ENCODE measurements at places on chromosomes 7 and 10.
A peak's percentile ranks its signal among the peaks of the same experiment; 100 is the strongest.

GRCh38 chr10:123637326-123637880 is 28.8 kb upstream of the GPR26 start:
- peak; percentile 72 for DNase-seq

- DNase-seq: no peak
Measured at GRCh38 chr7:127525866-127526480, 59.4 kb downstream of the GCC1 start.

DNA sequence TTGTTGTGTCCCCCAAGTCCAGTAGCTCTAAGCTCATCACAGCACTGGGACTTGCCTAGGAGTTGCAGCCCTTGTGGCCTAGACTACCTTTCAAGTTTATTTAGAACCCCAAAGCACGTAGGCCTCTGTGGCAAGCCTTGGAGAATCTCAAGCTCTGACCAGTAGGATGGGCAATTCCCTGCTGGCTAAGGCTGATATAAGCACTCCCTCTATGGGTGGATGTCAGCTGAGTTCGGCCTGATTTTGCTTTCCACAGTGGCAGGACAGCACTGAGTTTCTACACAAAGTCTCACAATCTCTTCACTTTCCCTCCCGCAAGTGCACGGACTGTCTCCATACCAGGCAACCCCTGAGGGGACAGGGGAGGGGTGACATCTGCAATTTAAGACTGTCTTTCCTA is 886.4 kb upstream of the LRRN3 start:
- DNase-seq: no peak

DNA sequence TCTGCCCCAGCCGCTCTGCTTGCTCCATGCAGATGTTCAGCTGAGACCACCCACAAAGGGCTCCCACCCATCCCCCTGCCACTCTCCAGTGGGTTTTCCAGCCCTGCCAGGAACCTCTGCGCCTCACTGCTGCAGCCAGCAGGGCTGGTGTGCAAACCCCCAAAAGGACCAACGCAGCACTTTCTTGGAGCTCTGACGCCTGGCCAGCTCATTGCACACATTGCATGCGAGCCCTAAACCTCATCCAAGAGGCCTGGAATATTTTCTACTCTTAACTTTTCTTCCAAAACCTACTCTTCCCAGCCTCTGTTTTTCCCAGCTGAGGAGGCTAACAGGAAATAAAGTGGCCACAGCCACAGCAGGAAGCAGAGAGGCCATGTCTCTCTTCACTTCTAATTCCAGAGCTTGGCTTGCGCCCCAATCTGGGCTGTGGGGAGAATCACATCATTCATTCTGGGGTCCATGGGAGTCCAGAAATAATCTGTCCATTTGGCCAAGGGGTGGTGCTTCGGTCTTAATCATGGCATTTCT is 4.6 kb upstream of the FAM170B start:
- peak; percentile 47 for DNase-seq

DNA sequence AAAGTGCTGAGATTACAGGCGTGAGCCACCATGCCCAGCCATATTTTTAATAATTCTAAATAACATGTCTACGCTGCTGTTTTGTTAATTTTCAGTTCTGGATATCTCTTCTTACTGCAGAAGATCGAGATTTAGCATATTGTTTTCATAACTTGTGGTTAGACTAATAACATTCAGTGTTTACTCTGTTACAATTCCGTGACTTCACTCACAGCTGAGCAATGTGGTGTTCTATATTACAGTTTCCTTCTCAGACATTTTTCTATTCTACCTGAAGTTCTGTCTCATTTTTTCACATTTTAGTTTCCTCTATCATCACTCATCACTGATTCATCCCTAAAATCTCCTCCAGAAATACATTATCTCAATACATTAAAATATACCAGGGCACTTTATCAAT is 10.9 kb downstream of the RNF32 start:
- no peak for DNase-seq

DNA sequence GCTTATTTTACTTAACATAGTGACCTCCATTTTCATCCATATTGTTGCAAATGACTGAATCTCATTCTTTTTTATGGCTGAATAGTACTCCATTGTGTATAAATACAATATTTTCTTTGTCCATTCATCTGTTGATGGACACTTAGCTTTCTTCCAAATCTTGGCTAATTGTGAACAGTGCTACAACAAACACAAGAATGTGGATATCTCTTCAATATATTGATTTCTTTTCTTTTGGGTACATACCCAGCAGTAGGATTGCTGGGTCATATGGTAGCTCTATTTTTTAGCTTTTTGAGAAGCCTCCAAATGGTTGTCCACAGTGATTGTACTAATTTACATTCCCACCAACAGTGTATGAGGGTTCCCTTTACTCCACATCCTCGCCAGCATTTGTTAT is 58.0 kb downstream of the CREB5 start:
- DNase-seq: no peak

DNA sequence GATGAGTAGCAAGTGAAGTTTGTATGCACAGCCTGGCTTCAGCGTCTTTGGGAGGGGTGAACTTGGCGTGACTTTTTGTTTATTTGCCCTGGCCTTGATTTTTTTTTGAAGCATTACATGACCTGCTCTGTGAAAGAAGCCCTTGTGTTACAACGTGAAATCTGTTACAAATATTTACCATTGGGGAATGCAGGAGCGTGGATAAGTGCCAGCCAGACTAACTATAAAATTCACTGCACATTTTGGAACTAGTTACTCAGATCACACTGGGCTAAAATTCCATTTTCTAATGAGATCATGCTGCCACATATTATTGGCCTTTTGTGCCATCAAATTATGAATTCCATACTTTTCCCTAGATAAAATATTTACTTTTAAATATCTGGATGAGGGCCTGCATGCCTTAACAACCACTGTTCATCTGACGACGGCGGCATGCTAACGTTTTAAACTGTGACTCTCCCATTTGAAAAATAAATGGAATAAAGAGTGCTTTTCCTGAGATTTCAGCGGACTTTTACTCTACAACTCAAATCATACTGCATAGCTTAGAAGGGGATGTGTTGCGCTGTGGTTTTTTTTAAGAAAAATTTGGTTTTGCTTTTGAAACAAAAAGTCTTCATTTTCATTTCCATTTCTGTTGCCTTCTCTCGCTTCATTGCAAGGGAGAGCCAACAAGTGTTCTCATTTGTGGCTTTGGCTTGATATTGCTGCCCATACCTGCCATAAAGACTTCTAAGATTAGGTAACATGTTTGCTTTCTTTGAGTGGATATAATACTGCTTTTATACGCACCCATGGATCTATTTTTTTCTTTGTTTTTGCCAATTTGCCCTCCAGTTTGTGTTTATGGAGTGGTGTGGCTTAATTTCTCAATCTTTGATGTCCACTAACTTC is 352.2 kb downstream of the TFEC start:
- DNase-seq: peak; percentile 43

DNA sequence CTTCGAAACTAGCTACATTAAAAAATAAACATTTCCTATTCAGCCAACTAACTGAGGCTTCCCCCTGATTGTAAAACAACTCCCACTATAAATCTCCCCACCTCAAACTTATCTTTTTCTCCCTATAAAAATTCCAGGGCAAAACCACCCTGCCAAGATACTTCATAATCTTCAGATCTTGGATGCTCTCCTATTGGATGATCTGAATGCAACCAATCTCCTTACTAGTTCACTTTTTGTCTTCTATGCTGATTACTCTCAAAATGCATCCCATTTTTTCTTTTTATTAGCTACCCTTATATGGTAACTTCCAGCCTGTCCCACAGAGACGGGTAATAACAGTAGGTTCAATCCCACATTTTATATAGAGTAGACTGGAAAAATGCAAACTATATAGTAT is 15.0 kb upstream of the PRSS58 start:
- DNase-seq: no peak

- DNase-seq: no peak
Measured at GRCh38 chr7:142352543-142352942, 94.7 kb upstream of the PRSS58 start.

- no peak for DNase-seq
Measured at GRCh38 chr7:77450054-77450453, 33.9 kb upstream of the GSAP start.

DNA sequence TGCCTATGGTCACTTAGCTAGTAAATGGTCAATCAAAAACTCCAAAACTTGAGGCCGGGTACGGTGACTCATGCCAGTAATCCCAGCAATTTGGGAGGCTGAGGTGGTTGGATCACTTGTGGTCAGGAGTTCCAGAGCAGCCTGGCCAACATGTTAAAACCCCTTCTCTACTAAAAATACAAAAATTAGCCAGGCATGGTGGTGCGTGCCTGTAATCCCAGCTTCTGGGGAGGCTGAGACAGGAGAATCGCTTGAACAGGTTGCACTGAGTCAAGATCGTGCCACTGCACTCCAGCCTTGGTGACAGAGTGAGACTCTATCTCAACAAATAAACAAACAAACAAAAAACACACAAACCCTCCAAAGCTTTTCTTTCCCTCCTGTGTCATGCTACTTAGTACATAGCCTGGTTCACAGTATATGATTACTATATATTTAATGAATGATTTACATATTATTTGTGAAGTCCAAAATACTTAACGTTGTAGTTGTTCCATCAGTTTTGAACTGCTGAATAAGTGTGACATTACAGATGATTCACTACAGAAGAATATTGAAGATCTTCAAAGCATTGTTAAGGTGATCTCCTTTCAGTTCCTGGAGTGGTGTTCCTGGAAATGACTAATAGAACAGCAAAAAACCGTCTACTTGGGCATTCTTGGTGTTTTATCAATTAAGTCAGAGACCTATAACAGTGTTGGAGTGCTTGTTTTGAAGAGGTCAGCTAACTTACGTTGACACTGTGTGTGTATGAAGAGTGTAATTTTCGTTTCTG is 72.9 kb downstream of the ADK start:
- DNase-seq: peak; percentile 22

DNA sequence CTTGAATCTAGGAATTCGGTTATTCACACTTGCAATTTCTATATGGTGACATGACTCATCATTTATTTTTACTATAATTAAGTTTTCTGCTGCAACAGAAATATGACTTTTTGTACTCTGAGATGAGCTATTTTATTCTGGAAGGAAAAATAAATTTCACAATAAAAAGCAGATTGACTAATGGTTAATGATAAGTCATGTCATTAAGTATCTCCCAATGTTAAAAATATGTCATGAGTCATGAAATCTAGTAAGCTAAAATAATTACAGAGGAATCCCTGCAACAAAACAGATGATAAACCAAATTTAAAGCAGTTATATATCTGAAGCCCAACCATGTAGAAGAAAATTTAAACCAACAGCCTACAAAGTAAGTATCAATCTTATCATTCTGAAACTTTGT is 149.2 kb downstream of the CACNA2D1 start:
- DNase-seq: peak; percentile 23

GRCh38 chr10:11757454-11757820 is 15.3 kb downstream of the ECHDC3 start:
- DNase-seq: peak; percentile 45

DNA sequence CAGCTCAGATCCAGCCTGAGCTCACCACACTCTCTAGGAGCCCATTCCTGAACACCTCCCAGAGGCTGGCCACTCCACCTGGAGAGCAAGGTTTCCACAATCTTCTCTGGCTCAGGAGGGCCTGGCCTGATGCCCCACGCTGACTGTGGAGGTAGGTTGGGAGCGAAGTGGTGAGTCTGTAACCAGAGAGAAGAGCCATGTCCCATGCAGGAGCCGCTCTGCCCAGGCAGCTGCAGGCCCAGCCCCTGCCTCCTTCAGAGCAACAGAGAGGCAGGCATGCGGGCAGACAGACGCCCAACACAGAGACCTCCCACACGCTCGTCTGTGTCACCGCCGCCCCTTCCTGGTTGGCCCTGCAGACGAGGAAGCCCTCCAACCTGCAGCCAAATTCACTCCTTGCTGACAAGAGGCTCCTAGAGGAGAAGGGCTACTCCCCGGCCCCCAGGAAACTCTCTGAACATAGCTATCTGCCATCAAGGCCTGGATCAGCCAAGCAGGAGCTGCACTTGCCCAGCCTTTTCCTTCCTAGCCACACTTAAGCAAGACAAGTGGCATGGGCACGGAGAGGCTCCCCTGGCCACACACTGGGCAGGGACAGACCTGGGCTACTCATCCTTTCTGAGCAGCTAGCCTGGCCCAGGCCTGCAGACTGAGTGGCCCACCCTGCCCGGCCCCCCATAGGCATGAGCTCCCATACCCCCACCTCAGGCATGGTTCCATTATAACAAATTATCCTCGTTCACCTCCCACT is 101.9 kb downstream of the GRID1 start:
- DNase-seq: no peak

- DNase-seq: no peak
Measured at GRCh38 chr10:34689053-34689452, 126.0 kb downstream of the PARD3 start.

DNA sequence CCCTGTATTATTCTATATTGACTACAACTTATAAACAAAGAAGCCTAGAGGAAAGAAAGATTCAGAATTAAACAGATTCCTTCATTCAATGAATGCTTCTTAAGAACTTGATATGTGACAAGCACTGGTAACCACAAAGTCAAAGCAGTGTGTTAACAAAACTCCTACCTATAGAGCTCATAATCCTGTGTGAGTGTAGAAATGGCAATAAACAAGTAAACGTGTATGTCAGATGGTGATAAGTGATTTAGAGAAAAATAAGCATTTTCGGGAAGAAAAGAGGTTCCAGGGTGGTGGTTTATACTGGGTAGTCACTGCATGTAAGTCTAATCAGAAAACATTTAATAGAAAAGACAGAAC is 141.3 kb downstream of the JMJD1C start:
- no peak for DNase-seq

- no peak for DNase-seq
Measured at GRCh38 chr7:32273297-32273696, 203.1 kb upstream of the PDE1C start.

DNA sequence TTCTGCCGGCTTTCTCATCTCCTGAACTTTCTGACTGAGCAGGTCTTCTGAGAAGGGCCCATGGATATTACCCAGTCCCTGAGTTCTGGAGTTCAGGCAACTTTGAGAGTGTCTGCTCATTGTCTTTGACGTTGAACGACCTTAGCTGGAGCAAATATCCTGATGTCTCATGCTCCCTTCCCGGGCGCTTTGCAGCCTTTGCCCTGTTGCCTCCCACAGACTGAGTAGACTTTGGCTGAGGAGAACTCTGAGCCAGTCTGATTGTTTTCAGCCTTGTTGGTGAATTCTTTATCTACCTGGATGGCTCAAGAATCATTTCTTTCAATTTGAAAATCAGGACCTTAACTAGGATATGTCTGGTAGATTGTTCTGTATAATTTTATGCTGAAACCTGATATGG is 353.7 kb downstream of the GLRX3 start:
- DNase-seq: no peak

- no peak for DNase-seq
Measured at GRCh38 chr10:43204042-43204942, 62.6 kb downstream of the RASGEF1A start.

DNA sequence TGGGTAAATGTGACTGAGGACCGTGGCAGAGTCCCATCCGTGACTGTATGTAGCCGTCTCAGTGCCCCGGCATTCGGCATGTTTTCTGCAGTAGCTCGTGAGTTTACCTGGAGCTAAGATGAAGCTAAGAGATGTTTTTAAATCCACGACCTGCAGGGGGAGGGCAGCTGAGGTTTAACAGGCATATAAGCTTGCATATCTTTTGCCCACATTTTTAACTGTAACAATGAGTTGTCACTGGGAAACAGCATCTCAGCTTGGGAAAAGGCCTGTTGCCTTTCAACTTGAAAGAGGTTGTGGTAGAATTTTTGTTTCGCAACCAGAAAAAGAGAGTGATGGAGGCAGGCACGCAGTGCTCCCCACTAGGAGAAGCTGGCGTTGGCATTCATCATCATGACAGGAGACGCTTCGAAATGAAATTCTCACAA is 77.7 kb downstream of the CELF2 start:
- no peak for DNase-seq

GRCh38 chr7:42699380-42700178 is 212.3 kb downstream of the C7orf25 start:
- DNase-seq: no peak
